RPMI8226 (cell line): ENCODE measurements at places on chromosomes 2 and 18.
A peak's percentile ranks its signal among the peaks of the same experiment; 100 is the strongest.

- no peak for DNase-seq
These were observed 245.7 kb downstream of the IKZF2 start for GRCh38 chr2:212905640-212906201.

GRCh38 chr18:58310517-58310916 lies 266.5 kb downstream of the NEDD4L start:
- peak; percentile 23 for DNase-seq

GRCh38 chr2:82837588-82838304 lies 1621.3 kb downstream of the SUCLG1 start:
- DNase-seq = no peak

GRCh38 chr18:22066083-22066485 lies 103.3 kb upstream of the GATA6 start:
- DNase-seq = no peak

DNA sequence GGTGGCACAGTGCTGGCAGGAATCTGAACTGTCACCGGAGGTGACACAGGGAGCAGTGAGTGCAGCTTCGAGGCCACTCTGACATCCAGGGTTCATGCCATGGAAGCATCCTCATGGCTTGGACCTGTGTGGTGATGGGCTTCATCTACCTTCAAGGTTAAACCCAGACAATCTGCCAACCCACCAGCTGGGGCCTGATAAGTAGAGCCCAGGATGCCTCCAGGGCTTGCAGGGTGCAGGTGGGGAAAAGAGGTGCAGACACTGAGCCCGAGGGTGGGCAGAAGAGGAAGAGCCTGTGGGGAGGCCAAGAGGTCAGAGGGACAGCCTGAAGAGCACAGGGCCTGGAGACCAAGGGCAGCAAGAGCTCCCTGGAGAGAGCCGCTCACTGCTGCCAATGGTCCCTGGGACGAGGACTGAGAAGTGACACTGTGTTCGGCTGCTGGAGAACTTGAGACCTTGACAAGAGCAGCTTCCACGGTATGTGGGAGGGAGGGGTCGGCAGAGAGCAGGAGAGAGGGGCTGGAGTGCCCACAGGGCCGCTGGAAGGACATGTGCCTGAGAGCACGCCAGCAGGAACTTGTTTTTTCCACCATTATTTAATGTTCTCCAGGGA lies 8.1 kb upstream of the HES6 start:
- DNase-seq = no peak

DNA sequence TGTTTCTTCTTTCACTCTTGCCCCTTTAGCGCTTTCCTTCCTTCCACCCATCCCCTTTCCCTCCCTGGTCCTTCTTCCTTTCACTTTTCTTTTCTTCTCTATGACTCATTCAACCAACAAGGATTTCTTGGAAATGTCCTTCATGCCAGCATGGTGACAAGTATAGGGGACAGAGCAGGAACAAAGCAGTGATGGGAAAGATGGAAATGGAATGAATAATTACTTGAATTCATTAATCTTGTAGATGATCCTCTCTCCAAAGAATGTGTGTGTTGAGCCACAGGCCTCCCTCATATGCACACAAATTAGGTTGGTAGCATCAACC lies 1.5 kb downstream of the VAMP5 start:
- no peak for DNase-seq

DNA sequence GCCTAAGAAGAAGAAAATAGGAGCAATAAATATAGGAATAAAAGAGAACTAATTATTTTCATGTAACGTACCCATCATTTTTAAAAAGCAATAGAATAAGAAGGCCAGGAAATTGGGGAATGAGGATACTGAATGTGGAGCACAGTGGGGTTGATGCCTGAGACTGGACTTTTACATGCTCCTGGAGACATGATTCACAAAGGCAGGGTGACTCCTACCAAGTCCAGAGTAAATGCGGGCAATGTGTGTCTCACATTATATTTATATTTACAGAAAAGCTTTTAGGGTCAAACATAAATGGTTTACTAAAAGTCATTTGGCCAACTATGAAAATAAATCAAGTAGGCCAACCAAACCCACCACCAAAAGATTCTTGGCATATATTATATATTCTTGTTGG lies 87.9 kb upstream of the COL5A2 start:
- DNase-seq = no peak

- DNase-seq = no peak
These were observed 16.4 kb upstream of the TXNL4A start for GRCh38 chr18:80004600-80005342.

GRCh38 chr18:58308463-58308862 lies 264.4 kb downstream of the NEDD4L start:
- no peak for DNase-seq

DNA sequence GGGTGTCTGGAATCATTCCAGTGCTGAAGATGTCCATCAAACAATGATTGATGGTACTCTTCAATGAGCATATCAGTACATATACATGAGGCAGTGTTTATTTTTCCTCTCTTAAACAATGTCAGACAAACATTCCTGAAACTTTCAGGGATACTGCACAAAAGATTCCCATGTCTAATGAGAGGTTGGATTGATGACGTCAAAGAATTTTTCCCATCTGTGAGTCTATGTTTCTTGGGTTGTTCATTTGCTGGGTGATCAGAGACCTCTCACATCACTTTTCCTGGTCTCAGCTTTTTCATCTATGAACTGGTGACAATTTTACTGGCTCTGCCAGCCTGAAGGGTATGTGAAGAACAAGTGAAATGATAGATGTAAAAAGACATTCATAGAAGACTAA lies 325.5 kb downstream of the EN1 start:
- DNase-seq = no peak

DNA sequence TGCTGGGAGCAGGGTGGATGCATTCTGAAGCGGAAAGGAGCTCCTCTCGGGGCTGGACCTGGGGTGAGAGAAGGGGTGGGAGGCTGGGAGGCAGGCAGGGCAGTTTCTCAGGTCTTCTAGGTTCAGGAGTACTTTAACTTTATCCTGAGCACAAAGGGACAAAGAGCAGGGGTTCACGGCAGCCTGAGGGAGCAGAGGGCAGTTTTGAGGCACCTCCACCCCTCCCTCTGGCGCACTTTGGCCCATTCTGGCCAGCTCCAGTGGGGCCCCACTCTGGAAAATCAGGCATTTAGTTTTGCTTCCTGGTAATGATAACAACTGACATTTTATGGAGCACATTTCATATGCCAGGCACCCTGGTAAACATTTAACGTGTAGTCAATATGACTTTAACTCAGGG lies 14.3 kb downstream of the B3GNT7 start:
- no peak for DNase-seq

GRCh38 chr2:100630473-100630977 lies 67.7 kb downstream of the PDCL3 start:
- DNase-seq = no peak

DNA sequence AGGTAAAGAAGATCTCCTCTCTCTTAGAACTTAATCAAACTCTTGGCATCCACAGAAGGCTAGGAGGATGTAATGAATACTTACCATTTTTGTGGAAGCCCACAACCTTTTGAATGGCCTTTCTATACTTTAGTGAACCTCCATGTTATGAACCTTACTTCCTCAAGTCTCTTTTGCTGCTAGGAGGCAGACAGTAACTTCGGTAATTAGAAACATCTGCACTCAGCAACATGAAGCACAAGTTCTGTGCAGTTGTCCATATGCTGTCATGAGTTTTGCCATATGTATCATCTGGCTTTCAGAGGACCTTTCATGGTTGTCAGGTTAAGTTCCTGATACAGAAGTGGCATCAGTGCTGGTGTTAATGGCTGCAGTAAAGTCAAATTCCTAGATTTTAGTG lies 50.4 kb downstream of the PDK1 start:
- no peak for DNase-seq

DNA sequence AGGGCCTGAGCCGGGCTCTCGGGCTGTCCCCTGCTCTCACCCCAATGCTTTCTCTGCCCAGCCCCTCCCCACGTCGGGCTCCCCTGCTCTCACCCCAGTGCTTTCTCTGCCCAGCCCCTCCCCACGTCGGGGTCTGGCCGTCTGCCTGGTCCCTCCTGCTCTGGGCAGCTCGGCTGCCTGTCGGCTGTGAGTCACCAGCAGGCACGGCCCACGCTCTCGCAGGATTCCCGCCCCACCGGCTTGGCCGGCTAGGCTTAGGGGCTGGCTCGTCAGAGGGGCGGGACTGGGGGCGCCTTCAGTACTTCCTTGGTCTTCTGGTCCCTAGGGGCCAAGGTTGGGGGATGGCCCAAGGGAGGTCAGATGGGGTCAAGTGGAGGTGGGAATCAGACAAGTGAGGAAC lies 3.3 kb downstream of the BOK start:
- no peak for DNase-seq

DNA sequence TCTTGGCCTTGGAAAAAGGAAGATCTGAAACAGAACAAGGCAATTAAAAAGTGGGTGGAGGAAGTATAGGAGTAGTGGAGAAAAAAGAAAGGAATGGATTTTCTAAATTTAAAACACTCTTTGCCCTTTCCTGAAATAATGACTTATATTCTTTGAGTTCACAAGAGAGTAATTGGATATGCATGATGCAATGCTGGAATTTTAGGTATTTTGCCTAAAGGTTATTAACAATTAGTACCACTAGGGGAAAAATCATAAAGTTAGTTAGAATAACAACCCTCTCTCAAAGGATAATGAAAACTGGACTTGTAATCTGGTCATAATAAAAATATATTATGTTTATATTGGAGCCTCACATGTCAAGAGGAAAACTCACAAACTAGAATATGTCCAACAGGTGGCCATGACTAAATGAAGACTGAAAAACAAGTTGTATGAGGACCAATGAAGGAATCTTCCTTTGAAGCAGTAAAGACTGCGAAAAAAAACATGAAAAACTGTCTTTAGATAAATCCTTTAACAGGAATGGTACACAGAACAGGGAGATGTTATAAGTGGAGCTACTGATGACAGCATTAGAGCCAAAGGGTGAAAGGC lies 281.8 kb downstream of the NCKAP5 start:
- DNase-seq = no peak

GRCh38 chr2:146652311-146652710 lies 1192.5 kb upstream of the ACVR2A start:
- DNase-seq = no peak

DNA sequence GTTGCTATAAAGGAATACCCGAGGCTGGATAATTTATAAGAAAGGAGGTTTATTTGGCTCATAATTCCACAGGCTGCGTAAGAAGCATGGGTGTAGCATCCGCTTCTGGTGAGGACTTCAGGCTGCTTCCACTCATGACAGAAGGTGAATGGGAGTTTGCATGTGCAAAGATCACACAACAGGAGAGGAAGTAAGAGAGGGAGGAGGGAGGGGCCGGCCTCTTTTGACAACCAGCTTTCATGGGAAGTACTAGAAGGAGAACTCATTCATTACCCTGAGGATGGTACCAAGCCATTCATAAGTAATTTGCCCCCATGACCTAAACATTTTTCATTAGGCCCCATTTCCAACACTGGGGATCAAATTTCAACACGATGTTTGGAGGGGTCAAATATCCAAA lies 386.8 kb upstream of the NETO1 start:
- no peak for DNase-seq

- DNase-seq = no peak
These were observed 60.6 kb downstream of the FHOD3 start for GRCh38 chr18:36358141-36358540.

DNA sequence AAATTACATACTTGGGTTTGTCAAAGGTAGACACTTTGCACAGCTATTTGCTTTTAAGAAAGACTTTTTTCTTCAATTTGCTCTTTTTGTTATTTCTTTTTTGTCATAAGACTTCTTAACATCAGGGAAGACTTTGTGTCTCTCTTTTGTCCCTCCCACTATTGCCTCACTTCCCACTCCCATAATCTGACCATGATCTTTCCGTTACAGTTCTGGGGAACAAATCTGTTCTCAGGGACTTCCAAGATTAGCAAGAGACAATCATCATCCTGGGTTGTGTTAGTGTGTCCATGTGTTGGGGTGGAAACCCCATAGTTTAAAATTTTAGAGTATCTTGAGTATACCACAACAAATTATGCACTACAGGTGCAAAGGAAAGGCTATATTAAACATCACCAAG lies 75.3 kb downstream of the REV1 start:
- DNase-seq = no peak

GRCh38 chr2:105235388-105236059 lies 6.0 kb upstream of the GPR45 start:
- DNase-seq = peak; percentile 82

- no peak for DNase-seq
These were observed 6.1 kb downstream of the ACTR3 start for GRCh38 chr2:113895819-113896563.

DNA sequence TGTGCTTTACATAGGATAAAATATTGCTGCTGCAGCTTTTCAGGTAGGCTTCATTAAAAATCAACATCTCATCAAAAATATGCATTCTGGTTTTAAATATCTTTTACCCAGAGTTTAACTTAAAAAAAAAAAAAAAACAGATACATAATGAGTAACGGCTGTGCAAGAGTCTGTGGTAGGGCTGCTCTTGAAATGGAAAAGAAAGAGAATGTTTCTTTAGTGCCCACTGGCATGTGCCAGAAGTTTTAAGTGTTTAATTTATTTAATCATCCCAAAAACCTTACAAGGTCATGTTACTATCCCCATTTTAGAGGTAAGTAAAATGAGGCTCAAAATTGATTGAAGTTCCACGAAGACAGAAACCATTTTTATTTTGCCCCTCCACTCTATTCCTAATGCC lies 92.1 kb downstream of the SLC8A1 start:
- DNase-seq = no peak

- DNase-seq = no peak
These were observed 17.1 kb downstream of the ATOH8 start for GRCh38 chr2:85770786-85771409.

- DNase-seq = peak; percentile 45
These were observed 61.6 kb upstream of the TGFA start for GRCh38 chr2:70615222-70615621.

DNA sequence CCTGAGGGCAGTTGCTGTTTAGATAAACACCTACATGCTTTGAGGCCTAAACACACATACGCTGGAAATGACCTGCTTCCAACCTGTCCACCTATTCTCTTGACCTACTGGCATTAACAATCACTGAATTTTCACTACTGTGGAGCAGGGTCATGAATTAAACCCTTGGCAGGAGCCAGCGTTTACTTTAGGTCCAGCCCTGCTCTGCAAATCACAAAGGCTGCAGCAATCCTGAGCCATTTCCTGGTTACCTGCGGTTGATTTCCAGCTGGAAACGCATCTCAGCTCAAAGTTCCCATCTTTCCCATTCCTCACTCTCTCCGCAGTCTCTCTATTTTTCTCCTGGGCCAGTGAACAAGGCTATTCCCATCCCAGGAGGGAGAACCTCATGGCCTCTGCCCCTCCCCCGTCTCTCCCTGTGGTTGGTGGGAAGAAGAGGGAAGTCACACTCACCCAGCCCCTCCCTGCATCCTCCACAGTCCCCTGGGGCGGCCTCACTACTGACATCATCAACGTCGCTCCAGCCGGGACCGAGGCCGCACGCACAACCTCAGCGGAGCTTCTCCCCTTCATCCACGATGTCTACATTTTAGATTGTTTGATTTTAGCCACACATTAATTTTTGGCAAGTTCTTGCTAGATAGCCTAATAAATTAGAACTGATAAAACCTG lies 84.5 kb upstream of the SNTG2 start:
- DNase-seq = no peak

- DNase-seq = no peak
These were observed 711 bp downstream of the DOK6 start for GRCh38 chr18:69401226-69401971.

GRCh38 chr18:58552896-58553295 lies 76.0 kb downstream of the ALPK2 start:
- DNase-seq = no peak

GRCh38 chr2:207459990-207460757 lies 69.6 kb upstream of the CREB1 start:
- peak; percentile 36 for DNase-seq

GRCh38 chr18:34844732-34845459 lies 134.8 kb downstream of the DTNA start:
- DNase-seq = no peak

- peak; percentile 36 for DNase-seq
These were observed 5.2 kb upstream of the C18orf63 start for GRCh38 chr18:74310411-74310810.
